ENCODE measurements at places on chromosomes 2 and 18.

- DNase-seq = no peak
Measured at GRCh38 chr2:20483194-20483895, 36.5 kb downstream of the RHOB start.

GRCh38 chr2:137467246-137467862 is 496.9 kb upstream of the HNMT start:
- peak; percentile 1 for DNase-seq

DNA sequence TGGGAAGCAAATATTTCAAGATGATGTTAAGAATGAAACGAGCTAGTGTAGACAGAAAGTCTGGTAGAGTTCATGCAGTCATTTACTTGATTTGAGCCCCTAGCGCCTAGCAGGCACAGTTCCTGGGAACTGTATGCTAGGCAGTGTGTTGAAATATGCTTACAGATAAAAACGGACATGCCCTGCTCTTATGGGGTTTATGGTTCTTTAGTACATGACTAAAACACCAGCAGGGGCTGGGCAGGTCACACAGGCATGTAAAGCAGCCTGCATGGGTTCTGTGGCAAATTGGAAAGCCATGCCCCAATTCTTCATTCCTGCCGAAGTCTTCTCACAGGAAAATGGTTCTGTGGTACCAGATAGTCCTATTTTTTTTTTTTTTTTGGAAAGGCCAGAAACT is 27.3 kb upstream of the MGAT5 start:
- no peak for DNase-seq

DNA sequence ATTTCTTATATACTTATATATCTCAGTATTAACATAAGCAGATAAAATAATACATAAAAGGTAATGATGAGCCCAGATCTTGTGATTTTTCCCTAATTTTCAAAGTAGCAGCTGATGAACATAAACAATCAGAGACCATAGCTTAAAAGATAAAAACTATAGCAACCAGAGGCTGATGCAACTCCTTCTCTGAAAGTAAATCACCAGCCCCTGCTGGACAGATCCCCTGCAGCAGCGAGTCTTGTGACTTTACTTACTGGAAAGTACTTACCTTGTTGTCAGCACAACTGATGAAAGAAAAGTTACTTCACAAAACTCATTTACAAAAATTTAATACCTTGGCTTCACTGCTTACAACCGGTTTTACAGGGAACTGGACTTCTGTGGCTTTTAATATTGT is 67.3 kb downstream of the GORASP2 start:
- DNase-seq = no peak

DNA sequence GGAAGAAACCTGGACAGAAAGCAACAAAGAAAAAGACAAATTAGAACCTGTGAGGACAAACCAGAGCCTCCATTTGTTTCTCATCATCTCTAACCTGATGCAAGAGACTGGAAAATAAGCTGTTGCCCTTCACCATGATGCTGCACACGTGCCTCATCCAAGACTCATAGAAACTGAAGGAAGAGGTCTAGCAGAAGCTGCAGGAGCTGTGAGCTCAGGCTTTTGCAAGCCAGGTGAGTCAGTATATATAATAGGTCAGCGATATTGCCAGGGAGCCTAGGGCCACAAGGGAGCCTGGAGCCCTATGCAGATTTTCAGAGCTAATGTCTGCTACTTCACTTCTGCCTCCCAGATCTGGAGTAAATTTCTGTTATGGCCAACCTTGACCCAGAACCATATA is 163.1 kb downstream of the LNPK start:
- DNase-seq = no peak

DNA sequence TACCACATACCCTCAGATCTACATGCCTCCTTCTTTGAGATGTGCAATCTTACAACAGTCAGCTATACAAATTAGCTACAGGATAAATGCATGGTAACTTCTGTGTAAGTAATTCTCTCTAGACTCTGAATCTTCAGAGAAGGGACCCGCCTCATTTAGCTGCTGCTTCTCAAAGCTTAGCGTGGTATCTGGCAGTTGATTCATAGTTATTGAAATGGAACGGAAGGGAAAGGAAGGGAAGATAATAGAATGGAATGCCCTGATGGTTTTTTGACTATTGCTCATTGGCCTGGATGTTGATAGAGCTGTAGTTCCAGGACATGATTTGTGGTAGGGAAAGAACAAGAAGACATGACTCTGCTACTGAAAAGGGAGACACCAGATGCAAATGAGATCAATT is 498.1 kb upstream of the CRIM1 start:
- no peak for DNase-seq

DNA sequence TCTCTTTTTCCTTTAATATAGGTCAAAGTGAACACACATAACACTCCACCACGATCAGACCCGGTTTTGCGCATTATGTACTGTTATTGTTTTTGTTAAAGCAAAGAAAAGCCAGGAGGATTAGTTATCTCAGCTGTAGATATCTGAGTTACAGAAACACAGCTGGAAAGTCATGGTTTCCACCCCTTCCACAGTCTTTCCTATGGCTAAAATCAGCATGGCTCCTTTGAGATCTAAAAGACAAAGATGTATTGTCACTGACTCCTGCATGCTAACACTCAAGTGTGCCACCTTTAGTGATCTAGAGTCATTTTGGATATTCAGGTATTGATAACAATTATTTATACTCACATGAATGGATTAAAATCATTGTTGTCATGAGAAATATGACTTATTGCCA is 260.0 kb downstream of the FIGN start:
- DNase-seq = no peak

DNA sequence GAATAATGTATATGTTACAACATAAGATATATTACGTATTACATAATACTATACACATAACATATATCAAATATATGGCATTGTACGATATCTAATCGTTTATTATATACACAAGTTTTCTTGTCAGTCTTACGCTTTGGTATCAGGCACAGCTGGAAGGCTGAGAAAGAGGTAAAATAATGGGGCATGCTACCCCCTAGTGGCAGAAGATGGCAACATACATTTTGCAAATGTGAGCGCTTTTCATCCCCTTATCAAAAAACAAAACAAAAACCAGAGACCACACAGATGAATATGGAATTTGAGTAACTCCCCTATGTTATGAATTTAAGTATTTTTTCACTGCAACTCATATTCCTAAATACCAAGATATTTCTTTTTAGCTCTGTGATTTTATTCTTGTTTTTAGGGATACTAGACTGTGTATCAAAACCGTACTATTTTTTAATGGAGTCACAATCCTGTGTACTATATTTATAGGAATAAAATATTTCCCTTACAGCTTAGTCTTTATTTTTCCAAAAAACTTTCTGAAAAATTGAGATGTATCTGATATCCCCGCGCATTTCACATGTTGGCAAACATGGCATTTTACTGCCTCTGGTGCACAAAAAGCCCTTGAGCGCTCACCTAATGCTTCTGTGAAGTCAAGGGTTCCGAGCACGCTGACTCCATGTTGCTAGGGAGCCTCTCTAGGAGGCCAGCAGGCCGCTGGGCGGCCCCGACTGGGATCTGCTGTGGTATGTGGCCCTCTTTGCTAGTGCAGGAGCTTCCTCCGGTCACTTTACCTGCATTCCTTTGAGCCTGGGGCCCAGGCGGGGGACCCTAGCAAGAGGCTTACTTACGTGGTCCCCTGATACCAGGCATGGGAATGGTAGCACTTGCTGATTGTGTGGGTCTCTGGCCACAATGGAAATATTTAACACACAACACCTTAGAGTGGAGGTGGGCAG is 62.5 kb downstream of the SLC4A3 start:
- DNase-seq = peak; percentile 50

GRCh38 chr2:185381631-185382030 is 357.0 kb upstream of the FSIP2 start:
- DNase-seq = no peak

DNA sequence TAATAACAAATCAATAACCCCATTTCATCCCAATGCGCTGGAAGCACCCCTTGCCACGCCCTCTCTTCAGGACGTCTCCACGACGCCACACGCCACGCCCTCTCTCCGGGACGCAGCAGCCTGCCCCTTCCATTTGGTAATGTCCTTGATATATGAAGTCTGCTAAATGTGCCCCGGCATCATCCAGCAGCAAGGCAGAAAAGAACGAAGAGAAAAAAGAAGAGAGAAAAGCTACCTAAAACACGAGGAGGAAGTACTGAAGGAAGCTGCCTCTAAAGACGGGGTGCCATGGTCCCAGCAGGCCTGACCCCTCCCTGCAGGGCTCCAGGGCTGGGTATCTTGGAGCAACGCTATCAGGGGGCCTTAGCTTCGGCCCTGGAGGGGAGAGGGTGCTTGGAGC is 41.8 kb downstream of the CNGA3 start:
- DNase-seq = no peak
